ENCODE measurements at places on chromosomes 7 and 10.

DNA sequence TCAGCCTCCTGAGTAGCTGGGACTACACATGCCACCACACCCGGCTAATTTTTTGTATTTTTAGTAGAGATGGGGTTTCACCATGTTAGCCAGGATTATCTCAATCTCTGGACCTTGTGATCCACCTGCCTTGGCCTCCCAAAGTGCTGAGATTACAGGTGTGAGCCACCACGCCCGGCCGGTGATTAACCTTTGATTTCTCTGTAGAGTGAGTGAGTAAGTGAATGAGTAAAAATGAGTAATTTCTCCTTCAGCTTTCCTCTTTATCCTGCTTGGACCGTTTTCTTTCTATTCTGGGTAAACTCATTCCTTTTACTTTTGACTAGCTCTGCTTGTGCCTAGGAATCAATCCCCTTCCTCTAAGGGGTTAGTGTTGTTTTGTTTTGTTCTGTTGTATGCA lies 36.8 kb downstream of the ST7 start:
- DNase-seq: no peak

- DNase-seq: no peak
These were observed 190.5 kb downstream of the TMEM26 start for GRCh38 chr10:61262486-61263261.

DNA sequence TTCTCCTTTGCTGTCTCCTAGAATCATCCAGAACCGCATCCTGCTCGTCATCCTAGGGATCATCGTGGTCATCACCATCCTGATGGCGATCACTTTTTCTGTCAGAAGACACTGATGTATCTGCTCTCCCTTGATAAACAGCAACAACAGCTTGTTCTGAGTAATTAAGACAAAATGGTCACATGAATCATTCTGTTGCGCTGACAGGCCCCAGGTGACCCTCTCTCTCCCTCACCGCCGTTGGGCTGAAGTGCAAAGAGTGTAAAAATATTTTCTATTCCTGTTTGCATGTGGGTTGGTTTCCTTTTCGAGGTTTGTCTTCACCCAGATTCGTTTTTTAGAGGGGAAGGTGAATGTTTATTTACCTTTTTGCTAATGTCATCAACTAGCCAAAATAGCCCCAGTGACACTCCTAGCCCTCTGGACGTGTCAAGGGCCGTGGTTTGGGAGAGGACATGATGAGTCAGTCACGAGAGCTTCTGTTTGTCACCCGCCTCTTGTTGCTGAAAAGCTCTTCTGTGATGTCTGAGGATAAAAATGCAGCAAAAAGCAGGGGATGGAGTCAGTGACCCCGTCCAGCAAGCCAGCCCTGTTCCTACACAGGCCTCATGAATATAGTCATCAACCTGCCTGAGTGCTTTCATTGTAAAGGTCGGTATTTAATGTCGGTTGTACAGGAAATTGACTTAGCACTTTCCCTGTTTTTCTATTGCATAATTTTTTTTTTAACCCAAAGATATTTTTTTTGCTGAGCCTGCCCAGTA lies 134.6 kb upstream of the TCF7L2 start:
- no peak for DNase-seq

- DNase-seq: no peak
These were observed 108.4 kb upstream of the UNC5B start for GRCh38 chr10:71103961-71104360.

DNA sequence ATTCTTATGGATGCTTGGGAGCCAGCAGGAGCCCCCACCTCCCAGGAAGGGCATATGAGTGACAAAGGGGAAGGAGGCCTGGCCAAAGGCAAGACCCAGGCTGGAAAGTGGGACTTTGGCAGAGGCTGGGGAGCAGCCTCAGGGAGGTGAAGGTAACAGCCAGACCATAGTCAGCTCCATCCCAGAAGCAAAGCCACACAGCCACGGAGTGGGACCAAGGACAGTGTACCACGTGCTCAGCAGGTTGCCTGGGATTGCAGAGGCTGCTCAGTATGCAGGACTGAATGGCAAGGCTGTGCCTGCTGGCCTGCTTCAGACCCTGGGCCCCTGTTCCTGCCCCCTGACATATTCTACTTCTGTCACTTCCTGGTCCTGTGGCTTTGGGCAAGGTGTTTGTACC lies 17.6 kb upstream of the GPR26 start:
- DNase-seq: no peak

DNA sequence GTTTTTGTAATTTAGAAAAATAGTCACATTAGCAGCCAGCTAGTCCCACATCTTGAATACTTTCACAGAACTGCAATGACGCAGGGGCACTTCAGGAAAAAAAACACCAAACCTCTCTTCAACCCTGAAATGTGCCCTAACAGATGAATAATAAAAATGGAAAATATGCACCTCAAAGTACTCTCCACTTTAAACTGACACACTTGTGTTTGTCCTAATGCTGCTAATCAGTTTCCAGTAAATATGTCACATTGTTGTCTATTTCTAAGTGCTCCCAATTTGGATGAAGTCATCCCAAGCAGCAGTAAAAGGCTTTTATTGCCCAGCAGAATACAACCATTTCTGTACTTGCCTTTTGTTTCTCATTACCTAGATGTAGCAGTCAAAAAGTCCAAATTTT lies 86.7 kb downstream of the PARD3 start:
- peak; percentile 10 for DNase-seq

- no peak for DNase-seq
These were observed 29.9 kb downstream of the ZC3HC1 start for GRCh38 chr7:130021105-130021834.

DNA sequence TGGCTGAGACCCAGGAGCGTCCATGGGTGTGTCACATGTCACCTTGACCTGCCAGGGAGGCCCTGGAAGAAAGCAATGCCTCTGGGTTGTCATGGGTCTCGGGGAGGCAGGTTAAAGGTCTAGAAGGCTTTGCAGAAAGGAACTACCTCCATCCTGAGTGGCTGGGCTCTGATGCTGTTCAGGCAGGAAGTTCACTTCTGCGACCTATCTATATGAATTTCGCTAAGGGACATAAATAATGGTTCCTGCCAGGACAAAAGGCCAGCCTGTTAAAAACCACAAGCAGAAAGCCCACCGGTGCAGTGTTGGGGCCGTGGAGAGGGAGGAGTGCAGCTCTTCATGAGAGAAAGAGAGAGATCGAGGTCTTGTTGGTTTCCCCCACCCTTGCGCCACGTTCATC lies 182.9 kb downstream of the PTPN20 start:
- DNase-seq: no peak

DNA sequence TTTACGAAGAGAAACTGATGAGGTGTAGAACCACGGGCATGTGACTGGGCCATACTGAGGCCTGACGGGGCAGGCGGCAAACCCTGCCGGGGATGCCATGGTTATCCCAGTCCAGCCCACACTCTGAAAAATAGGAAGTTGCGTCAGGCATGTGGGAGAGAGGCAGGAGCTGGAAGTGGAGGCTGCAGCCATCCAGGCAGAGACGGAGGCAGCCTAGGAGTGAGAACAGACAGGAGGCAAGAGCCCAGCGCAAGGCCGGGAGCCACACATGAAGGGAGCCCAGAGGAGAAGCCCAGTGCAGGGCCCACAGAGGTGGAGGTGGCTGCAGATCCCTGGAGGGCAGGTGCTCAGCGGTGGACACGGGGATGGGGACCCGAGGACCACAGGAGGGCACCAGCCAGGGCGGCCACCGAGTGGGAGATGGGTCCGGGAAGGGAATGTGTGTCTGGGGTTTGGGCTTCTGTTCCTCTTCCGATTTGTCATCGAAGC lies 175.2 kb upstream of the PPP2R2D start:
- DNase-seq: no peak

- no peak for DNase-seq
These were observed 630.1 kb downstream of the CALN1 start for GRCh38 chr7:71782051-71782450.

- DNase-seq: no peak
These were observed 120.4 kb downstream of the CDK6 start for GRCh38 chr7:92715963-92716362.

- DNase-seq: no peak
These were observed 85.2 kb upstream of the CDC14C start for GRCh38 chr7:48839108-48839507.
